Heart left ventricle (tissue), 16 donors: ENCODE measurements at places on chromosomes 12 and 14. TPM values are rescaled to one million over a fixed set of nuclear protein-coding genes. Genes with fewer than 3 reads are reported as not detected.

GRCh38 chr12:71755146-71755892 lies 656 bp downstream of the RAB21 start:
- DNase-seq: peak; percentile 21

- DNase-seq: no peak
Observed at GRCh38 chr12:123441523-123442164, 5.2 kb upstream of the RILPL2 start.

The KNTC1 gene
- total RNA-seq: 2.2 TPM

The PRR13 gene
- total RNA-seq: 73.0 TPM

DNA sequence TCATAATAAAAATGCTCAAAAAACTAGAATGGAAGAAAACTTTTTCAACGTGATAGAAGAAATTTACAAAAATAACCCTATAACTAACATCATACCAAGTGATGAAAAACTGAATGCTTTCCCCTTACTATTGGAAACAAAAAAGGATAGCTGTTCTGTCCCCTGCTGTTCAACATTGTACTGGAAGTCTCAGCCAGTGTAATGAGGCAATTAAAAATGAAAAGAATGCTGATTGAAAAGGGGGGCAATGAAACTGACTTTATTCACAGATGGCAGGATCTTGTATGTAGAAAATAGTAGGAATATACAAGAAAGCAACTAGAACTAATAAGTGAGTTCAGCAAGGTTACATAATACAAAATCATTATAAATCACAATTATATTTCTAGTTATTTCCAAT lies 337.9 kb upstream of the KITLG start:
- DNase-seq: no peak

GRCh38 chr12:125418902-125419564 lies 353.8 kb downstream of the AACS start:
- no peak for DNase-seq

The GSG1 gene
- total RNA-seq: not detected

The RASSF9 gene
- total RNA-seq: 5.8 TPM

DNA sequence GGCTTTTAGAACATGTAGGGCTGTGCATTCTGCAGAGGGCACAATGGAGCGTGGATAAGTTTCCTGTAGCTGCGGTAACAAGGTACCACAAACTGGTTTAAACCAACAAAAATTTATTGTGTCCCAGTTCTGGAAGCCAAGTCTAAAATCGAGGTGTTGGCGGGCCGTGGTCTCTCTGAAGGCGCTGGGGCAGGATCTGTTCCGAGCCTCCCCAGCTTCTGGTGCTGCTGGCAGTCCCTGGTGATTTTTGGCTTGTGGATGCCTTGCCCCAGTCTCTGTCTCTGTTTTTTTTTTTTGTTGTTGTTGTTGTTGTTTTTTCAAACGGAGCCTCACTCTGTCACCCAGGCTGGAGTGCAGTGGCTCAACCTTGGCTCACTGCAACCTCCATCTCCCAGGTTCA lies 77.5 kb downstream of the ACACB start:
- no peak for DNase-seq

The CD69 gene
- 3.8 TPM for total RNA-seq

The ERBB3 gene
- total RNA-seq: 3.2 TPM

GRCh38 chr12:46266382-46266791 lies 2.5 kb downstream of the SLC38A1 start:
- no peak for DNase-seq

DNA sequence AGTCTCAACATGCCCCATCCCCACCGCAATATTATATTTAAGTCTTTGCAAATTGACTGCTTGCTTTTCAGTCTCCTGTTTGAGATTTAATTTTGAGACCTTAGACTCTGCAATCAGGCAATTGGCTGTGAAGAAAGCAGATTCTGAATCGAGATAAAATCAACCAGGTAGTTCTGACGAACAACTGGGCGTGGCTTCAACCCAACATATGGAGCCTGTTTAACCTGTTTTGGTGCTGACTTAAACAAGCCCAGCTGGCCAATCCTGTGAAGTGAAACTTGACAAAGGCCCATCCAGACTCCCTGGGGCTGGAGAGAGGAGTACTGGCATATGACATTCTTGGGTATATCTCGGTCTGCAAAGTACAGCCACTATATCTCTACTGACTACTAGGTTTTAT lies 9.8 kb upstream of the CIPC start:
- no peak for DNase-seq

The MEG3 gene
- 9.9 TPM for total RNA-seq

DNA sequence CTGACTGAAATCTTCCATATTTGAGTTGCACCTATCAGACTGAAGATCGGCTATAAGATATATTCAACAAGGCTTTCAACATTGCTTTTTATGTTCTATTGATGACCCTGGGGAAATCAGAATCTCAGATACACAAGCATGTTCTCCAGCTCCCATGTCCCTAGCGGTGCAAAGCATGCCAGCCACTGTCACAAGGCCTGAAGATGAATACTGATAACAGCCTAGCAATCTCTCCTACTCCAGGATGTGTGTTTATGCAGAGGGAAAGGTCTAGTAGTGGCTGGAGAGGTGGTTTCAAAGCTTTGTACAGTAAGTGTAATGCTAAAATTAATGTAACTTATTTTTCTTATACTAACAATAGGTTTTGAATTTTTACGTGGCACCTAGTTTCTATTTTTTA lies 64.6 kb downstream of the SOX5 start:
- no peak for DNase-seq

The SCFD1 gene
- total RNA-seq: 53.0 TPM

DNA sequence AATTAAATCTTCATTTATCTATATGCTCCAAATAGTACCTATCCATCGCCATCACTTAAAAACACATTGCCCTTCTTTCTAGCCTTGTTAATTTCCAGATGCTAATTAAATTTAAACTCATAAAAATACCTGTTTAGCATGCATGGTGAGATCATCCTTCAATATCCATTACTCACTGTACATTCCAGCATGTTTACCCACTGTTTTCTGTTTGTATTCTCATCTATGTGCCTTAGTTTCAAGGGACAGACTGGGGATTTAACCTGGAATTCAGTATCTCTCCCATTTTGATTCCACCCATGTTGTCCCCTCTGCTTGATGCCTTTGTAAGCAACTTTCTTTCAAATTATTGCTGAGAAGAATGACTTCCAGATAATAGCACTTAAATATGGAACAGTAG lies 208.0 kb downstream of the SPTSSA start:
- DNase-seq: no peak

The KCNMB4 gene
- 3.4 TPM for total RNA-seq

DNA sequence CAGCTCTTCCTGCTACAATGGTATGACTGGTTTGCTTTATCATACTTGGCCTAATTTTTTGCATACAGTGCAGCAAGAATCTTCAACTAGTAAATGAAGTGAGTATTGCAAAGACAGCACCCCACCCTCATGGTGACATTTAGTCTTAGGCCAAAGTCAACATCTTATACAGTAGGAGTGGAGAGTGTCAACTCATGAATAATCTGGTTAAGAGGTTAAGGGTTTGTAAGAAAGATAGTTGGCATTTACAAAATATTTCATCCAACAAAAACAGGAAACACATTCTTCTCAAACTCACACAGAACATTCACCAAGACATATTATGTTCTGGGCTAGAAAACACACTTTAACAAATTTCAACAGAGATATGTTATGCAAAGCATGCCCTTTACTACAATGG lies 2.2 kb upstream of the OAS1 start:
- no peak for DNase-seq

GRCh38 chr12:79552192-79552591 lies 138.6 kb downstream of the PAWR start:
- no peak for DNase-seq

The CLEC4C gene
- not detected for total RNA-seq

GRCh38 chr12:37666069-37666781 lies 650.3 kb upstream of the ALG10B start:
- no peak for DNase-seq

- no peak for DNase-seq
Observed at GRCh38 chr12:131716282-131716681, 5.4 kb downstream of the SFSWAP start.

The C14orf39 gene
- total RNA-seq: not detected

The VWF gene
- 445 TPM for total RNA-seq

DNA sequence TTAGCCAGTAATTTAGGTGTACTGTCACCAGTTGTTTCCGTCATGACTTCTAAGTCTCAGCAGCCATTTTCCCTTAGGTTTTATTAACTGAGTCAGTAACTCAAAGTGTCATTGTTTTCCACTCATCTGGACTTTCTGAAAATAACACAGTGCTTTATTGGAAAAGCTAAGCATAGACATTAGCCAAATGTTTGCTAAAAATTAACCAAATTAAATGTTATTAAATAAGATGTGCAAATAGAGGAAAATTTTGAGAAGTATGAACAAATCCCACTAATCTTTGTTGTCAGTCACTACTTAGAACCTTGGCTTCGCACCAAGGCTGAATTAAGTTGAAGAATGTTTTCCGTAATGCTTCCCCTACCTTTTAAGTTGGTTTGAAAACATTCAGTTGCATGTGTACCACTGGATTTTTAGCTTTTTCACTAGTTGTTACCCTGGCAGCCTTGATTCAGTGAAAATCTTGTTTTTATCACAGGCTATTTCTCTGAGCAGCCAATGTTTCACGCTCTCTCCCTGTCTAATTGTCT lies 43.0 kb downstream of the BORCS5 start:
- DNase-seq: no peak

- peak; percentile 40 for DNase-seq
Observed at GRCh38 chr12:109912855-109913321, 12.8 kb downstream of the TCHP start.

DNA sequence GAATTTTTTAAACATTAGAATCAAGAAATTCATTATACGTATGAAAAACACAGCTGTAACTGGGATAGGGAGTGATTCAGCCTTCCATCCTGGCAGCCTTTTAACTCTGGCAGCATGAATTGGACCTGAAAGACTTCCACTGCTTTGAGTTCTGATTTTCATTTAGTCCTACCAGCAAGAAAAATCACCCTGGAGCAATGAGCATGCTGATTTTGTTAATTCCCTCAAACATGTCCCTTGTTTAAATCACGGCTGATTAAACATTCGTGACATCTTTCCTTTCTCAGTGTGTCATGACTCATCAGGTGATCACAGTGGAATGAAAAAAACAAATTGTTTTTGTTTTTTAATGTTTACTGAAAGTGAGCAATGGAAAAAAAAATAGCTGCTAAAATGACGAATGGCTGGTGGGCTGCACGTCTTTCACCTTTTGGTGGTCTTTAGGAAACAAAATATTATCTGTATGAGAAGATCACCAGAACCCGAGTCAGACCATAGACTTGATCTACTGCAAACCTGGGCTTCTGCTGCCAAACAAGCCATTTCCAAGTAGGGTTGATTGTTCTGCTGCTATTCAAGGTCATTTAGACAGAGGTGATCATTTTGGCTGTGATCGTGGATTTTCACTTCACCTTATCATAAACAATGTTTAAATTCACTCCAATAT lies 67.0 kb upstream of the CAND1 start:
- DNase-seq: no peak

- DNase-seq: no peak
Observed at GRCh38 chr12:46332260-46332659, 40.3 kb downstream of the SLC38A2 start.

DNA sequence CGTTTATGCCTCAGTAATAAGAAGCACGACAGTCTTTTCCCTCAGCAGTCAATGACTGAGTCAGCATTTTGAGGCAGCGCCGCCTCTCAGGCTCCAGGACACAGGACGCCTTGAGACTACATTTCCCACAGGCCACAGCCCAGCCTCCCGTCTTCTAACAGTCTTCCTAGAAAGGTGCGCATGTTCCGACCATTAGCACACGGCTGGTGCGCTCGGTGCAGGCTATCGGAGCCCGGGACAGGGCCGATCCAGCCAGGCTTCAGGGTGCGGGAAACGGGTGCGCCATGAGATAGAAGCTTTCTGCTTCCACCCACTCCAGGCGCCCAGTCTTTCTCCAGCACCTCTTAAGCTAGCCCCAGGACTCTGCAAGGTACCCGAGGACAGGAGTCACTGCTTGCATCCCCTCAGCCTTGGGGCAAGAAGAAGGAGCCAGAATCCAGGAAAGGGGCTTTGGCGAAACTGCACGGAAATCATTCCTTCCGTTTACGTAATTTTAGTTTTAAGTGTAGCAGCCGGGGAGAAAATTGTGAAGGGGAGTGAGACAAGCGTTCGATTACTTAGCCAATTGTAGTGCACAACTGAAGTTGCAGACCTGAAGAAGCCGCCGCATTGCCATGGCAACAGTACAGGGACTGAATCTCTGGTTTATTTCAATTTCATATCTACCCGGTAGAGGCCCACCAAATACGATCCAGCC lies 54.0 kb downstream of the ZNF641 start:
- peak; percentile 86 for DNase-seq

DNA sequence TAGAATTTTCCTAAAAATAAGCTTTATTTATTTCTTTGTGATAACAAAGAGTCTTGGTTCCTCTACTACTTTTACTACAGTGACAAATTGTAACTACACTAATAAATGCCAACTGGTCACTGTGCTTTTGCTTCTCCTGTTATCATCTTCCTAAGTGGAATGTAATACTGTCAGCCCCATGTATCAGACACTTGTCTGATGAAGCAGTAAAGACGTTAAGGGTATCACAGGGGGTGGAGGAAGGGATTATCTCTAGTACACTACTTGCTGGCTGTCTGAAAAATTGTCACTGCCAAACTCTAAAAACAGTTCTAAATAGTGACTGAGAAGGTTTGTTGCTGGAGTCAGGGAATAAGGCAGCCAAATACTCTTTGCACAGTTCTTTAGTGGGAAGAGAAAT lies 11.3 kb downstream of the ASB8 start:
- DNase-seq: no peak

The OASL gene
- total RNA-seq: not detected

DNA sequence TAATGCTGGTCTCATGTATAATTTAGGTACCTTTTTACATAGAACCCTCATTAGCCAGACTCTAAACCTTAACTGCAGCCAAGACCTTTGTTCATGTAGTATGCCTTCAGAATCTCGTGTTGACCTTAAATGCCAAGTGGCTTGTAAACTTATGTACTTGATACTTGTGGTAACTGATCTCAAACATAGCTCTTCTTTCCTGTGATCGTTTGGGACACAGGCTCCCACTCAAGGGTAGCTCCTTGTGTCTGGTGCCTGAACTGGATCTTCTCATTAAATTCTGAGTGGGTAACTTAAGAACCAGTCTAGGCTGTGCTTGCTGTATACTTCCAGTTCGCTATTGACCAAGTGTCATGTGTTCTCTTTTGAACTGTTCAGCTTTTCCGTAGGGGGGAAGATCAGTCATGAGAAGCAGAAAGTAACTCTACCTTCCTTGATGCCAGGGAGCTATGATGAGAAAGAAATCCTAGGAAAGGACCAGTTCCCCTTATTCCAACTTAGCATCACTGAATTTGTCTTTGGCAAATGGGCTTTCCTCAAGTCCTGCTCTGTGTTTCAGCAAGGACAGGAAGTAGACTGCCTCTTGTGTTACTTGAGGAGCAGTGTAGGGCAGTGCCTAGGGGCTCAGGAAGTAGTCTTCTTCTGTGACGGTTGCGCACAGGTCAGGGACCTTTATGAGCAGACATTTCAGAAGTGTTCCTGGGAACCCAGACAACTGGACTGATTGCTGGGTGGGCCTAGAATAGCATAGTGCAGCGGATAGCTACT lies 2.5 kb downstream of the LGALS3 start:
- DNase-seq: no peak

DNA sequence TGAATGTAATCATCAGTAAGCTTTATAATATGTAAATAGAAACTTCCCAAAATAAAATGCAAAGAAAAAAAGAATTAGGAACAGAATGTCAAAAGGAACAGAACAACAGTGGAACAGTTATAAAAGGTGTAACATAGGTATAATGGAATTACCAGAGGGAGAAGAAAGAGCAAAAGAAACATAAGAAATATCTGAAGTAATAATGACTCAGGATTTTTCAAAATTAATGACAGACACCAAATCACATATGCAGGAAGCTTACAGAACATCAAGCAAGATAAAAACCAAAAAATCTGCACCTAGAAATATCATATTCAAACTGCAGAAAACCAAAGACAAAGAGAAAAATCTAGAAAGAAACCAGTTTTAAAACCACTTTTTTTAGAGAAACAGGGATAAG lies 36.1 kb downstream of the TMEM116 start:
- no peak for DNase-seq
